ENCODE measurements at places on chromosomes 7 and 10.

- no peak for DNase-seq
Observed at GRCh38 chr10:132979491-132980425, 37.4 kb upstream of the CFAP46 start.

DNA sequence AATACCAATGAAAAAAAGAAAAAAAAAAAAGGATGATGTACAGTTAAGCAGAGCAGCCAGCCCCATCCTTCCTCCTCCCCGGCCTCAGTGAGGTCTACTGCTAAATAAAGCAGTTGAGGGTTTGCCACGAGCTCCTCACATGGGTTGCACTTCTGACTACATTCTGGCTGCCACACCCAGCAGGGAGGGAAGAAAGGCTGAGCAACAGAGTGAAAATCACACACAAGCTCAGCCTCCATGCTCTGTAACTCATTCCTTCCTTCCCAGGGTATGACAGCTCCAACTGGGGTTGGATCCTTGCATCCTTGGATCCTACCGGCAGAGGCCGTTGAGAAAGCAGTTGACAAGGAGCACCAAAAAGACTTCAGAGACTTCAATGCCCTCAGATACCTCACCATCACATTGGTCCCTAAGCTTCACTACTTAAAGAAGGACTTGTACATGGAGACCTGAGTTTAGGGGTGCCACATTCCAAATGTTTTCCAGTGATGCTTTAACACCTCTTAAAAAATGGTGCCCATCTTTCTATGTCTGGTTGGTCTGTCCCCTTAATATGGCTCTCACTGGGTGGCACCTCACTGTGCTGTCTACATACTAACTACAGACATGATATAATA is 52.9 kb upstream of the PIK3CG start:
- DNase-seq: no peak

GRCh38 chr10:19728964-19729363 is 87.3 kb upstream of the PLXDC2 start:
- DNase-seq: no peak

- no peak for DNase-seq
Observed at GRCh38 chr10:11050301-11051287, 32.9 kb downstream of the CELF2 start.

DNA sequence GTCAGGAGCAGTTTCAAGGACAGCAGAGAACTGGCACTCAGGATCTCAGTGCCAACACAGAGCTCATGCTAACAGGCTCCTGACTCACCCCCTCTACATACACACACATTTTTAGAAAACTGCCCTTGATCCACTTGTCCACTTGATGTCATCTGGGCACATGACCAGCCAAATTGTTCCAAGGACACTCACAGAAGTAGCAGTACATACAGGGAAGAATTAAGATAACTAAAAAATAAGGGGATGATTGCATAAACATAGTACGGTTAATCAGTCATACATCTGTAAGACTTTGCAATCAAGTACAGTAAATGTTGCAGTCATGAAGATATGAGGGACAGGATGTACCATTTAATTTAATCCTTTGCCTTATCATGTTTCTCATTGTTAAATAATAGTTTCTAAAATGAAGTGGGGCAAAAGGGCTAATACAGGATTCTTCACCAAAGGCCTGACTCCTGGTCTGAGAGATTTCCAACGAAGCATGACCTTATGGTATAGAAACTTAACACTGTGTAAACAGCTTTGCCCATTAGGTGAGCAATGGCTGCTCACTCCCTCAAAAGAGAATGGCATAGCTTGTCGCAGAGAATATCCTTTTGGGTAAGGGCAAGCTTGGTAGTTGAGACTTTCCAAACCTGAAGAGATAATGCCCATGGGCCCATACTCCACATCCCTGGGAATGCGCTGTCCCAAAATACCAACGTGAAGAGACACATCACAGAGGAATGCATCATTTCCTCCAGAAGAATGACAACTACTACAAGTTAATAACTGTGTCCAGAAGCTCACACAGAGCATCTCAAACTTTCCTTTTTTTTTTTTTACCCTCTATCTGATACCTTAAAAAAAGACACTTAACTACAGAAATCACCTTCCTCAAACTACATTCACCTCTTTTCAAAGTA is 94.1 kb downstream of the ARMH3 start:
- no peak for DNase-seq

All from activated CD8-positive, alpha-beta memory T cell treated with anti-CD3 and anti-CD28 coated beads for 4 hours (primary cell).